ENCODE measurements at places on chromosomes 5 and 9.

DNA sequence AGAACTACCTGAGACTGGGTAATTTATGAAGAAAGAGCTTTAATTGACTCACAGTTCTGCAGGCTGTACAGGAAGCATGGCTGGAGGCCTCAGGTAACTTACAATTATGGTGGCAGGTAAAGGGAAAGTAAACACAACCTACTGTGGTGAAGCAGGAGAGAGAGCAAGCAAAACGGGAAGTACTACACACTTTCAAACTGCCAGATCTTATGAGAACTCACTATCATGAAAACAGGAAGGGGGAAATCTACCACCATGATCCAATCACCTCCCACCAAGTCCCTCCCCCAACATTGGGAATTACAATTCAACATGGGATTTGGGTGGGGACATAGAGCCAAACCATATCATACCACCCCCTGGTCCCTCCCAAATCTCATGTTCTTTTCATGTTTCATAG, 58.7 kb upstream of the GPR151 start:
- no peak for DNase-seq

DNA sequence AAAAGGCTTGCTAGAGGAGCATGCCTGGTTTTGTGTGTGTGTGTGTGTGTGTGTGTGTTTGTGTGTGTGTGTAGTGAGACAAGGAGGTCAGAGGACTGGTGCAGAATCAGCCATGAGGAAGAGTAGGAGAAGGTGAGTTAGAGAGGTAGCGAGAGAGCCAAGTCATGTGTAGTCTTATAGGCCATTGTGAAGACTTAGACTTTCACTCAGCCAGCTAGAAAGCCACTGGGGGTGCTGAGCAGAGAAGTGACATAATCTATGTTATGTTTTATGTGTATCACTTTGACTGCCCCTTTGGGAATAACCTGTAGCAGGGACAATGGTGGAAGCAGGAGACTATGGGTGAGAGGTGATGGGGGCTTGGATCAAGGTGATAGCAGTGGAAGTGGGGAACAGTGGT, 180.5 kb upstream of the CLINT1 start:
- DNase-seq: no peak

GRCh38 chr5:67910546-67910945, 305.0 kb upstream of the PIK3R1 start:
- no peak for DNase-seq

GRCh38 chr5:175347027-175347426, 97.0 kb downstream of the DRD1 start:
- DNase-seq: no peak

All from inflammatory macrophage (primary cell).